SK-N-MC (cell line): ENCODE measurements at places on chromosomes 7 and 10.

DNA sequence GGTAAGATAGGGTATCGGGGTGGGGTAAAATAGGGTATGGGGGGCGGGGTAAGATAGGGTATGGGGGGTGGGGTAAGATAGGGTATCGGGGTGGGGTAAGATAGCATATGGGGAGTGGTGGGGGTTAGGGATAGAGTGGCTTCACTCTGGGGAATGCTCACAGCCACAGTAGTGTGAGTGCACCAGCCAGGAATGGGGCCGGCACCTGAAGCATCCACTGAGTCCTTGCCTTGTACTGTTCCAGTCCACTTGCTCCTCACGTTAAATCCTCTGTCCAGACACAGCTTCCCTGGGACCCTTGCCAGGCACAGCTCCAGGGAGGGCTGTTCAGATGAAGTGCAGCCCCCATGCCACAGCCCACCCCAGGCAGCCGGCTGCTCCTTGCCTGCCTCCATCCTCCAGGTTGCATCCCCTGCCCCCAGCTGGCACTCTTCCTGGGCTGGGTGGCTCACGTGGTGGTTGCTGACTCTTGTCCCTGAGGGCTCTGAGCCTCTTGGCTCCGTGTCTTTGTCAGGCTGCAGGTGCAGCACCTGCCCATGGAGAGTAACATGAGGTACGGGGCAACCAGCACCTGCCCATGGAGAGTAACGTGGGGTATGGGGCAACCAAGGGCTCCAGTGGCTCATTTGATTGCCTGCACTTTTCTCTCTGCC lies 268.4 kb downstream of the TCERG1L start:
- no peak for DNase-seq

GRCh38 chr10:36362257-36362656 lies 720.2 kb upstream of the FZD8 start:
- DNase-seq, result no peak

DNA sequence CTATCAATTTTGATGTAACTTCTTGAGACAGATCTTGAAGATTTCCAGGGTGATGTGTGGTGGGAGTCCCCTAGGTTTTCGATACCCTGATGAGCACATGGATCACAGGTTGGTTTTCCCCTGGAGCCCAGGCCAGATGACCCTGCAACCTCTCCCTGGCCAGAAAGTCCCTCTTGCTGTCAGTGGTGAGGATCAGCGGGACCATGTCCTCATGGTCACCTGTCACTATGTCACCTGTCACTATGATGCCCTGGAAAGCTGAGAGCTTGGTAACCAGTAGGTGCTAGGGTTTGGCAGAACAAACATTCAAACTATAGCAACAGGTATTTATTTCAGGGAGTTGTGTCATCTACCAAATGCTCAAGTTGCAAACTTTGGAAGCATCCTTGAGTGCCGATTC lies 197.9 kb downstream of the ARHGAP12 start:
- DNase-seq, result no peak

DNA sequence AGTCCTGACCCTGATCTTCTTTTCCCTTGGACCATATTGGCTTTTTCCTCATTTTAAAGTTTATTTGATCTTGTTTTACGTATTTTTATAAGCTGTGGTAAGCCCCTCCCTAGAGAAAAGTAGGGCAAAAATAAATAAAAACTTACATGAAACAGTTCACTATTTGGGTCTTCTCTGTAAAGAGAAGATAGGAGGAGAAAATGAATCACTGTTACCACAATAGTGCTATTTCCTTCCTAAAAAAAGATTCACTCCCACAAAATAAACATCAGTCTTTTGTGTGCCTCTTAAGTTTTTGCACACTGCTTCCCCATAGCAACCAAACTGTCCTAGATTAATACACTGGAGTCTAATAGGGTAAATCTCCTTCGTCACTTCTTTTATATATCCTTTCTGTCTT lies 1.4 kb upstream of the SVIL start:
- no peak for DNase-seq

- no peak for DNase-seq
Observed at GRCh38 chr7:42878303-42878702, 33.6 kb downstream of the C7orf25 start.

DNA sequence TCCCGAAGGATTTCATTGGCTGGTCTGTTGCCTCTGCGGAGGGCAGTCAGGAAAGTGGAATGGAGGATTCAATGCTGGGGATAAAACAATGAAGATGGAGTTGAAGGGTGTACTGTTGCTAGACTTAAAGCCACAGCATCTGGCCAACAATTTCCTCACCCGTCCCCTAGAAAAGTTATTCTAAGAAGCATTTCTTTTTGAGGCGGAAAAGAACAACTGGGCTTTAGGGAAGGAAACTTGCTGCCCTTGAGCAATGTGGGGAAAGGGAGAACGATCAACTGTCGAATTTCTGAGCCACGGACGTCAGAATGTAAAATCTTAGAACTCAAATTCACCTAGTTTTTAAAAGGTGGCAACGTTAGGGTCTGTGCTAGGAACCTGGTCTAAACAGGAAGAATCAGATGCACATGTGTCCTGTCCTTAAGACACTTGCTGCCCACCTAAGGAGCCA lies 664 bp downstream of the FMC1 start:
- no peak for DNase-seq

- DNase-seq, result no peak
Observed at GRCh38 chr10:111125102-111125501, 48.3 kb downstream of the ADRA2A start.
